ENCODE measurements at places on chromosomes 16 and 17.

DNA sequence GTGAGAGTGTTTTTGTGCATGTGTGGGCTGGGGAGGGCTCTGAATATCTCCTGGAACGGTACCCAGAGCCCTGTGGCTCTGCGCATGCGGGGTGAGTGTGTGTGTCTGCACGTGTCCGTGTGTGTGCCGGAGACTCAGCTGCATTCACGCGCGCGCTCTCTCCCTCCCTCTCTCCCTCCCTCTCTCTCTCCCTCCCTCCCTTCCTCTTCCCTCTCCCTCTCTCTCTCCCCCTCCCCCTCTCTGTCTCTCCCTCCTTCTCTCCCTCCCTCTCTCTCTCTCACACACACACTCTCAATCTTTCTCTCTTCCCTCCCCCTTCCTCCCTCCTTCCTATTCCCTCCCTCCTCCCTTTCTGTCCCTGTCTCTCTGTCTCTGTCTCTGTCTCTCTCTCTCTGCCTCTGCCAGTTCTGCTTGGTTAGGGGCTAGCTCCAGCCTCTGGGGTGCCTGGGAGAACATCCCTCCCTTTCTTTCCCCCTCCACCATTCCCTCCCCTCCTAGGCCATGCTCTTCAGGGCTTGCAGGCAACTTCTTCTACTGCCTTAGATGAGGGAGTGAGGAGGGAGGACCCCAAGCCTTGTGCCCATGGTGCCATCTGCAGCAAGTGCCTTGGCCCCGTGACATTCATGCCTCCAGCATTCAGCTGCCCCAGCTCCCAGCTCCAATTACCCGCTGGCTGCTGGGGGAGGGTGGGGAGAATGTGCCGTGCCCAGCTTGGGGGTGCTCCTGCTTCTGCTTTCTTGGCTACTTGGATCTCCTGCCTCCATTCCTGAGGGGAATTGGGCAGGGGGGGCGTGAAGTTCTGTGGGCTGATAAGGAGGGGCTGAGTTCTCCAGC lies 6.4 kb downstream of the THRA start:
- DNase-seq: peak; percentile 68

DNA sequence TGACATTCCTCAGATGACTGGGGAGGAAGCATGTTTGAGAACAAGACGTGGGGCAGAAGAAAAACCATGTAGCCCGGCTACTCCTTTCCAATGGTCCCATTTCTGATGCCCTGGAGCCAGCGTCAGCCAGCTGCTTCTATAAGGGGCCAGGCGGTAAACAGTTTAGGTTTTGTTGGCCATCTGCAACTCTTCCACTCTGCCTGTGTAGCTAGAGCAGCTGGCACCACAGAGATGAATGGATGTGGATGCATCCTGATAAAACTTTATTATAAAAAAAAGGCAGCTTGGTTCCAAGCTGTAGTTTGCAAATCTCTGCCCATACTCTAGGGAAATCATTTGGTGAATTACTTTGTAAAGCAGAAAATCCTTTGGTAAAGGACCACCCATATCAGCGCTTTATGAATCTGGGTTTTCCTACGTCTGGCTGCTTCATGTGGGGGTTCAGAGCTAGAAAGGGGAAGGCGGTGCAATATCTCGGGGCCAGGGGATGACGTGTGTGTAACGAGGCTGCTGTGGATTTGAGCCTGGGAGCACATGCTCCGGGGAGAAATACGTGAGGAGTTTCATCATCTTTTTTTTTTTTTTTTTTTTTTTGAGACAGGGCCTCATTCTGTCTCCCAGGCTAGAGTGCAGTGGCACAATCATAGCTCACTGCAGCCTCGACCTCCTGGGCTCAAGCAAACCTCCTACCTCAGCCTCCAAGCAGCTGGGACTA lies 3.4 kb upstream of the SRL start:
- DNase-seq: no peak

DNA sequence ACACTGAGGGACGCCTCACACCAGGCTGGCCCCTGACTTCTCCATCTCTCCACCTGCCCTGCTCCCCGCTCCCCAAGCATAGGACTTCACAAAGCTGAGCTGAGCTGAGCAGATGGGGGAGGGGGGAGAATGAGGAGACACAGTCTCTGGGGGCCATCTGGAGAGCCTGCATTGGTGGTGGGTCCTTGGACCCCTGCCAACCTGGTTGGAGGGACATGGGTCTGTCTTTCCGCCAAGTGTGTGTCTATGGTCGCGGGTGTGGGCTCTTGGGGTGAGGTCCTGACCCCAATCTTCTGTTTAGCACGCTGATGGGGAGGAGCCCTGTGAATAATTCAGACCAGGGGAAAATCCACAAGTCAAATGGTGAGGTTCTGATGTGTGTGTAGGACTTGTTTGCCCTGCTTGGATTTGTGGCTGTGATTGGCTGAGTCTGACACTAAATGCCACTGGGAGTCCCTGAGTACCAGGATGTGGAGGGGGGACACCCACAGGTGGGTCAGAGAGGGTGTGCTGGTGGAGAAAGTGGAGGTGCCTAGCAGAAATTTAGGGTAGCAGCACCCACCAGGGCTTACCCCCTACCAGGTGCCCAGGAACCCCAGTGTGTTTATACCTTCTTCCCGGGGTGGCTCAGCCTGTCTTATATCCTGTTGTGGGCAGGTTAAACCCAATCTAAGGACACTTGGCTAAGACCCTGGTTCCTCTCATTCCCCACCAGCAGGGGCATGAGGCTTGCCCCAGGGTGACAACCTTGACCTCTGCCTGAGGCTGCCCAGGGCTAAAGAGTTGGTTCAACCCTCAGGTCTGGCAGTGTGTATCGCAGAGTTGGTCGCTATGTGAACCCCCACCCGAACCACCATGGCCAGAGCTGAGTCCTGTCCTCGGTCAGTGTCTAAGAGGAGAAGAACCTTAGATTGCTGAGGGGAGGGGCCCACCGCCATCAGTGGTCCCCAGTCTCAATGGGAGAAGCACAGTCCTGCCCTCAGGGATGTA lies 2.1 kb downstream of the FMNL1 start:
- peak; percentile 48 for DNase-seq

DNA sequence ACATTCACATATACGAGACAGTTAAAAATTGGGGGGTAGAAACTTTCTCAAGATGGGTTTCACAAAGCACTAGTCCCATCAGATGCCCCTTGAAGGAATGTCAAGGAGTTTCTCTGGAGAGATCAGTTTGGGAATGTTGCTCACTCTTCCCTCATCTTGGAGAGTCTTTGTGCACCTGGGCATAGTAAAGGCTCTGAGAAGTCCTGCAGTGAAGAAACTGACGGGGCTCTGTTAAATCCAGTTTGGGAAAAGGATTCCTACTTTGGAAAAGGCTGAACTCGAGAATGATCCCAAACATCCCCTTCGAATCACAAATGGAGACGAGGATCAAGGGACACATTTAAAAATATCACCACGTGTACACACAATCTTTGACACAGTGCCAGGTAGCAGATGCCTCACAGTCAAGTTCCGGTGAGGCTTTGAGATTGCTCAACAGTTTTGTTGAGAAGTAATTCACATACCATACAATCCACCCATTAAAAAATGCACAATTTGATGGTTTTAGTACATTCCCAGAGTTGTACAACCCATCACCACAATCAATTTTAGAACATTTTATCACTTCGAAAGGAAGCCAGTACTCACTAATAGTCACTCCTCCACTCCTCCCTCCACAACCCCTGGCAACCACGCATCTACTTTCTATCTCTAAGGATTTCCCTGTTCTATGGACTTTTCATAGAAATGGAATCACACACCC lies 203.4 kb upstream of the FOXF1 start:
- no peak for DNase-seq

GRCh38 chr17:29962656-29963055 lies 21.2 kb downstream of the EFCAB5 start:
- DNase-seq: no peak

DNA sequence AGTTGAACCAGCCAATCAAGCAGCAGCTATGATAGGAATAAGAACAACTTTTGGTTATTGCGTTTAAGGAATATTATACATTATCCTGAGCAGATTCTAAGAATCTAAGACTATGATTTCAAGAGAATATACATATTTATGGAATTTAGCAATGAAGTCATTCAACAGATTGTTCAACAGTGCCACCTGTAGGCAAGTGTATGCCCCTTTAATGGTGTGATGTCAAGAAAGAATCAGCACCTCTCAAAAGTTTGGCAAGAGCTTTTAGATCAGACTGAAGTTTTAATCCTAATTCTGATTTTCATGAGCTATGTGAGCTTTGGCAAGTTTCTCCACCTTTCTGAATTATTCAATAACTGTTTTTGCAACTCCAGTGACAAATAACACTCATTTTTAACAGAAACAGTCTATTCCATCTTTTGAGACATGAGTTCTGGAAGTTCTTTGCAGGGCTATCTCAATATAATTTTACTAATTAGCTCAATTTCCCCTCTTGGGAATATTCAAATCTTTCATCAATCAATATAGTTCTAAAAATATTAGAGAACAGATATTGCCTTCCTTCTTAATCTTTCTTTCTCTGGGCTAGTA lies 474.3 kb upstream of the TOM1L1 start:
- DNase-seq: no peak
